ENCODE measurements at places on chromosomes 6 and 20.

- no peak for DNase-seq
Measured at GRCh38 chr20:32159766-32160221, 47.7 kb downstream of the PLAGL2 start.

- DNase-seq, result no peak
Measured at GRCh38 chr6:169326067-169326799, 72.6 kb upstream of the THBS2 start.

- no peak for DNase-seq
Measured at GRCh38 chr6:156828280-156828703, 51.1 kb downstream of the ARID1B start.

DNA sequence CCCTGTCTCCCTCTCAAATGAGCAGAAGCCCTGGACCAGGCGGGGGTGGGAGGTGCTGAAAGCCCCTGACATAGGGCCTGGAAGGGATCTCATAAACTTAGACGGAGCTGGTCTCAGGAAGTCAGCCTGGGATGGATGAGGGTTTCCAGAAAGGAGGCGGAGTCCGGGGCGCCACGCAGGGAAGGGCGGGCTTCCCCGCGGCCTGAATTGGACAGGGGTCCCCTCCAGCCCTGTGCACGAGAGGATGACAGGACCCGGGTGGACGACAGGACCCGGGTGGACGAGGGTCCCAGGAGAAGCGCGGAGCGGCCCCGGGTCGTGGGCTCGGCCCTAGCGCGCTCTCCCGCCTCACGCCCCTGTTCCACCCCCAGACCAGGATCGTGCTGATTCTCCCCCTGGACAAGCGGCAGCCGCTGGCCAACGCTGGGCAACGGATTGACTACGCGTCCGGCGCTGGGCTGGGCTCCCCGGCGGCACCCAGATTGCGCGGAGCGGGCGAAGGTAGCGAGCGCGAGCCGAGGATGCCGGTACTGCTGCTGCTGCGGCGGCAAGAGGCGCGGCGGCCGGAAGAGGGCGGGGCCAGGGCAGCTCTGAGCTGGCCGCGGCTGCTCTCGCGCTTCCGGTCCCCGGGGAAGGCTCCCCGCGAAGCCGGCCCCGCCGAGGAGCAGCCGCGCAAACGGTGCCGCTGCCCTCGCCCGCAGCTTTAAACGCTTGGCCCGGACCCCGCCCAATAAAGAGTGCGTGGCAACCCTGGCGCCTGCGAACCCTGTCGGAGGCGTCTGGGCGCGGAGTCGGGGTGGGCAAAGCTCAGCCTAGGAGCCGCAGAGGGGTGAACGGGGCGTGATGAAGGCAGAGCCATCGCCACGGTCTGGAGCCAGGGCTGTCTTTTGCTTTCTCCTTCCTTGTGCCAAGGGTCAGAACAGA is 1.3 kb downstream of the C20orf144 start:
- DNase-seq, result no peak

- DNase-seq, result no peak
Measured at GRCh38 chr20:33407251-33407650, 5.9 kb upstream of the CDK5RAP1 start.

- DNase-seq, result no peak
Measured at GRCh38 chr20:6702144-6702543, 65.3 kb upstream of the BMP2 start.

DNA sequence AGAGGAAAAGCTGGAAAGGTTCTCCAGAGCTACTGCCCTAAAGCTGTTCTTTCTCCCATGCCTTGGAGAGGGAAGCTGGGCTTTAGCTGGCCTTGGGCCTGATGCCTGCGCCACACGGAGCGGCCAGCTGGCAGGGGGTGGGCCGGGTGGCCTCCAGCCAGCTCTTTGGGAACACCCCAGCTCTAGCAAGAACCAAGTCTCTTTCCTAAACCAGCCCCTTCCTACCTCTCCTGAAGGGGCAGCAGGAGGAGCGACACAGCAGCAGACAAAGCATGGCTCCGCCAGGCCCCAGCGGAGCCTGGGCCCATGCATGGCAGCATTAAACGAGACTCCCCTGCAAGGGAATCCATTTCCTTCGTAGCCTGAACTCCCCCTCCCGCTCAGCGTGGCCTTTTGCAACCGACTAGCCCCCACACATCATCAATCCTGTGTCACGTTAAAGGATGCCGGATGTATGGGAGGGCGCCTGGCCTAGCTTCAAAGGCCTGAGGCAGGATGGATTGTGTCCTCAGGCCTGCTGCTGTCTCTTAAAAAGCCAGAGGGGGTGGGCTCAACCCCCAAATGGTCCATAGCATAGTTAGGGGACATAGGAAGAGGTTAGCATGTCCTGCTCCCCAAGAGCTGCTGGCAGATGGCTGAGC is 14.0 kb downstream of the MRPS18A start:
- DNase-seq, result no peak

- no peak for DNase-seq
Measured at GRCh38 chr20:18032977-18033892, 24.5 kb downstream of the OVOL2 start.

GRCh38 chr6:155398701-155399061 is 57.0 kb downstream of the NOX3 start:
- DNase-seq, result no peak

DNA sequence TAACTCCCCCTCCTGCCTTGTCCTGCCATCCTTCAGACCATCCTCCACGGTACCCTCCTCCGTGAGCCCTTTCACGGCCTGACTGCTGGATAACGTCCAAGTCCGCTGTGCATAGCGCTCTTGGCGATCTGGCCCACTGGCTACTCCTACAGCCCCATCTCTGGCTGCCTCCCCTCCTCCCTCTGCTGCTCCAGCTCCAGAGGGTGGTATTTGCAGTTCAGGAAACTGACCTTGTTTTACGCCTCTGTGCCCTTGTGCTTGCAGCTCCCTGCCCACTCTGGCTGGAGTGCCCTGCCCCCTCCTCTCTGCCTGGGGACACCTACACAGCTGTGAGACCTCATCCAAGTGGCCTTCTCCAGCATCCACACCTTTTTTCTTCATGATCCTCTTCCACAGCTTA is 6.5 kb upstream of the RREB1 start:
- no peak for DNase-seq
